ENCODE measurements at places on chromosomes 6 and 20.

DNA sequence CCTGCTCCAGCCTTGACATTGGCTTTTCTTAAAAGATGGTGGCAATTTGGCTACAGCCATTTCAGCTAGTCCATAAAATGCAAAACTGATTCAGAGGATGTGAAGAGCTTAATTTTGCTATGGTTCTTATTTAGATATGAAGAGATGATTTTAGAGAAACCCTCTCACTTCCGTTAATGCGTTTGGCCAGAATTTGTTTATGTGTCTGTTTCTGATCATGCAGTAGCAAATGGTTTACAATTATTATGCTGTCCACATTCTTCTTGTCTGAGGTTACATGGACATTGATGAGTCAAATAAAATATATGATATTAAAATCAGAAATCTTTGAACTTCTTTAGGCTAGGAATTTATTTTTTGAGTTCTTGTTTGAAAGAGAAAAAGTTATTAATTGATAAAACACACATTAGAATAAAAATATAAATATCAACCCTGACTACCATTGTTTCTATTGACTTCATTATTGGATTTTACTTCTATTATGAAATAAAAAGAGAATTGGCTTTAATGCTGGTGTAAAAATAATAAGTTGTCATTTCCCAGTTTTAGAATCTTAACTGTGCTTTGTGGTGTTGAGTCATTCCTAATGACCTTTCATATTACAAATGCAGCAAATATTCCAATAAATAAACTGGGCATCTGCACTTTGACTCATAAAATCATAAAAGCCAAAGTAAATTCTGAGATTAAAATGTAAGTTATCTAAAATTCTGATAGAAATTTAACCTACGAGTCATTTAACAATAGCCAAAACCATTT is 1286.0 kb upstream of the GJE1 start:
- no peak for DNase-seq

GRCh38 chr6:149223120-149223903 is 94.2 kb upstream of the TAB2 start:
- DNase-seq, result no peak

GRCh38 chr20:35145141-35145564 is 2.0 kb downstream of the EDEM2 start:
- DNase-seq, result no peak

- DNase-seq, result no peak
Observed at GRCh38 chr20:18090044-18090443, 32.3 kb upstream of the OVOL2 start.

DNA sequence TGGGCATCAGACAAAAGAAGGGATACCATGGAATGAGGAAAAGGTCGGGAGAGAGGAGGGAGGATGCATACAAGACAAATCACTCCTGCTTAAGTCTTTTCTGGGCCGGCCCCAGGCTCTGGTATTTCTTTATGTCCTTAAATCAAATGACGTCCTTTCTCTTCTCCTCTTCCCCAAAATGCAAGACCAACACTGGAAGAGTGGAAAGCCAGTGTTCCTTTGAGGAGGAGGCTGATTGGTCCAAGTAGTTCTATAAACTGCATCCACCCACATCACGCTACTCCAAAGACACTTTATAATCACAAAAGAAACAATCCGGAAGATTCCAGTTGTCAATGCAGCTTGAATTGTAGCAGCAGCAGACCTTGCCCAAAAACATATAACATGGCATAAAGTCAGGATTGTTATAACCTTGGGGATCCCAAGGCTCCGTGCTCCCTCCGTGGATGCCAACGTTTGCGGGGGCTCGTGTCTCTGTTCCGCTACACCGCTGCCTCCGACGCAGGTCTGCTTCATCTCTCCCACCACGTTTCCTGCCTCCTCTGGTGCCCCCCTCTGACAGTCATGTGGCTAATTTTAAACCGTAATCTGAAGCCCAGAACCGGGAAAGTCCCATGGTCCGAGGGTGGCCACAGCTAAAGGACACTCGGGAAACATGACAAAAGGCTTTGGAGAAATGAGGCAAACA is 47.1 kb downstream of the MCUR1 start:
- DNase-seq, result no peak

- DNase-seq, result no peak
Observed at GRCh38 chr20:47241345-47241781, 115.1 kb downstream of the ZMYND8 start.

- DNase-seq, result no peak
Observed at GRCh38 chr6:36786055-36786675, 53.1 kb downstream of the CPNE5 start.

DNA sequence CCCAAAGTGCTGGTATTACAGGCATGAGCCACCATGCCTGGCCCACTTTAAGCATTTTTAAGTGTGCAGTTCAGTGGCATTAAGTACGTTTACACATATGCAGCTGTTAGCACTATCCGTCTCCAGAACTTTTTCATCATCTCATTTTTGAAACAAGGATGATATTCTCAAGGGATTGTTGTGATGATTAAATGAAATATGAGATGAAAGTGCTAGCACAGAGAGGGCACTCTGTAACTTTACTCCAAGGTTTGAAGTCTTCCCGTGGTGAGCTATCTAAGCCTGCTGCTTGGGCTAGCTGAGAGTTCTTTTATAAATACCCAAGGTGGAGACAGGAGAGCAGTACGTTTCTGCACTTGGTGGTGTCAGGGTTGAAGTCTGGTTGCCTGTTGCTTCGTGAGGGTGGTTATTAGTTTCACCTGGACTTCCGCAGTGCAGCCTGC is 6.6 kb downstream of the TM9SF4 start:
- no peak for DNase-seq

- no peak for DNase-seq
Observed at GRCh38 chr6:157491571-157492232, 110.7 kb downstream of the ZDHHC14 start.

GRCh38 chr6:31171931-31172905 is 1.7 kb upstream of the POU5F1 start:
- DNase-seq, result no peak
